Activated T-cell treated with anti-CD3 and anti-CD28 coated beads, Interleukin-2, amount 50 U/mL, for 48 hours (primary cell): ENCODE measurements at places on chromosomes 7 and 10.

DNA sequence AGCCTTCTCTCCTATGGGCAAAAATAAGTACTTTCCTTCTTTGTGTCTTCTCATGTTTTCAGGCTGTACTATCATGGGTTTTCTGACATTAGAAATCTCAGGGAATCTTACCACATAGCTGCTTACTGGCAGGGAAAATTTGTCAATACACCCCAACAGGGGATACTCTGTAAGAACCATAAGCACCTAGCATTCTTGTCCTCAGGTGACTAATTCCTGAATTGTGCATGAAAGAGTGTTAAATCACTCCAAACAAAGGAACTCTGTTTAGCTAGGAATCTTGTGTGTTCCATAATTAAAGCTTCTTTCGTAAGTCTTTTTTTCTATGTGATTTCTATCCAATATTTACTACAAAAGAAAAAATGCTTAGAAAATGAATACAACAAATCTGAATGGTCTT, 206.7 kb upstream of the POT1 start:
- DNase-seq: no peak

DNA sequence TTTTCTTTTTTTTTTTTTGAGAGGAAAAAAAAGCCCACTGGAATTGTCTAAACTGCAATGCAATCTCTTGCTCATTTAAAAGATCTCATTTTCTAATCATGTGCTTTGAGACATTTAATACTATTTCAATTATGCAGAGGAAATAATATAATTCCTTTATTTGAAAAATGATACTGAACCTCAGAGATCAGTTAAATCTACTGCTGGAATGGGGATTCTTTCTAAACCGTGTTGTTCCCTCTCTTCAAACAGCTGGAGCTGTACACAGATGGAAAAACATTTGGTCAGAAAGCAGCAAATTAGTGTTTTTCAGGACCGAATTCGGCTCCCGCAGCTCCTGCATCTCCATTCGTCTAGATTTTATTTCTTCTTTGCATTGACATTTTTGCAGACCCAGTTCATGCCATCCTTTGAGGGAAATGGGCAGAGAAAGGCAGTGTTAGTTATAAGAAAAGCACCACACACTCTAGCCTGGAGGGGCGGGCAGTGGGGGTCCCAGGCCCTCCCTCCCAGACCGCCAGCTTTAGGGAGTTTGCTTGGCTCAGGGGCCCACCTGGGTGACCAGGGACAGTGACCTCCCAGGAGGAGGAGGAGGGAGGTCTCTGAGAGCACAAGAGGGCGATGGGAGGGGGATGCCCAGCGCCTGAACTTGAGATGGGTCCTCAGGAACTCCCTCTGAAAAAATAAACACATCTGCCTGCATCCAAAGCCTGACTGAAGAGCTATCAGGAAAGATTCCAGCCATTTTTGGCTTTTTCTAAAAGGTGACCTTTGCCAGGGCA, 32.4 kb downstream of the TRIM8 start:
- DNase-seq: no peak

GRCh38 chr10:62426086-62426485, 51.9 kb downstream of the ZNF365 start:
- peak; percentile 51 for DNase-seq

DNA sequence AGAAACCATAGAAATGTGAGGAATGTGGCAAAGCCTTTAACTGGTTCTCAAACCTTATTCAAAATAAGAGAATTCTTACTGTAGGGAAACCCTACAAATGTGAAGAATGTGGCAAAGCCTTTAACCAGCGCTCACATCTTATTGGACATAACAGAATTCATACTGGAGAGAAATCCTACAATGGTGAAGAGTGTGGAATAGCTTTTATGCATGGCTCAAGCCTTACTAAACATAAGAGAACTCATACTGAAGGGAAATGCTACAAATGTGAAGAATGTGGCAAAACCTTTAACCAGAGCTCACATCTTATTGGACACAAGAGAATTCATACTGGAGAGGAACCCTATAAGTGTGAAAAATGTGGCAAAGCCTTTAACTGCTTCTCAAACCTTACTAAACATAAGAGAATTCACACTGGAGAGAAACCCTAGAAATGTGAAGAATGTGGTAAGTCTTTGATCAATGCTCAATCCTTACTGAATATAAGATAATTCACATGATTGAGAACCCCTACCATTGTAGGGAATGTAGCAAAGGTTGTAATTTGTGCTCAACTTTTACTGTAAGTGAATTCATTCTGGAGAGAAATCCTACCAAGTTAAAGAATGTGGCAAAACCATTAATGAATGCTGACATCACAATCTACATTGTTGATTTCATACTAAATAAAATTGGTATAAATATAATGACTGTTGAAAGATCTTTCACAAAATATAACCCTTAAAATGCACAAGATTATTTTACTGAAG, 142.5 kb upstream of the ZNF479 start:
- no peak for DNase-seq

DNA sequence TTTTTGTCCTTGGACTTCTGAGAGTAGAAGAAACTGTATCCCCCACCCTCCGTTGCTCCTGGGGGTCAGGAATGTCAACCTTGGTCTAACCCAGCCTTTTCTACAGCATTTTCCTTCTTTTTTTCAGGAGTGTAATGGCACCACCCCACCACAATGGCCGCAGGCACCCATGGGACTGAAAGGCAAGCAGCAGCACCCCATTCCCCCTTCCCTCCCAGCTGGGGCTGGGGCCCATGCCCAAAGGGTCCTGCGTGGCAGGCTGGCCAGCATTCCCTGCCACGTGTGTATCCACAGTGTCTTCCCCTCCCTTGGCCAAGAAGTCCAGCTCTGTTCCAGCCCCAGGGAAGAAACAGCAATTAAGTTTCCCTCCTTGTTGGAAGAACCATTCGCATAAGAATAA, 106.9 kb downstream of the ZPBP start:
- no peak for DNase-seq

- DNase-seq: no peak
Measured at GRCh38 chr10:24231200-24231599, 22.3 kb downstream of the KIAA1217 start.

- no peak for DNase-seq
Measured at GRCh38 chr10:52649511-52649910, 123.1 kb downstream of the MBL2 start.

DNA sequence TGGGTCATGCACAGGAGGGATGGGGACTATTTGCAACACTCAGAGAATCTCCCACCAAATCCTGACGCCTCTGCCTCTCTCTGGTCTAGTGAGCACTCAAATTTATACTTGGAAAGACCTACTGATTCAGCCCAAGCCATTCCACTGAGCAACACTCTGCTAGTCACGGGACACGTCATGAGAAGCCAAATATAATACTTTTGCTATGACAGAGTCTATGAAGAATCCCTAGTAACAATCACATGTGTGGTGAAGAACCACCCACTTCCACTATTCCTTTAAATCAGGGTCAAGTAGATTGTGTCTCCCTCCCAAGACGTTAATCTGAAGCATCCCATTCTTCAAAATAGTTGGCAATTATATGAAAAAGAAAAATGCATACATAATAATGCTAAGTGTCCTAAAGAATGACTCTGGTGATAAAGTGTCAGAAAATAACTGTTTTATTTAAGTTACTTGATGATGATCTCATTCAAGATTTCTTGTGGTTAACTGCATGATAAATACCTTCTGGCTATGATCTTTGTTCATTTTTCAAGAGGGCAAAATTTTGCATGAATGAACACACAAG, 28.5 kb downstream of the CHCHD3 start:
- no peak for DNase-seq

GRCh38 chr10:27446091-27446918, 57.8 kb upstream of the RAB18 start:
- DNase-seq: no peak

DNA sequence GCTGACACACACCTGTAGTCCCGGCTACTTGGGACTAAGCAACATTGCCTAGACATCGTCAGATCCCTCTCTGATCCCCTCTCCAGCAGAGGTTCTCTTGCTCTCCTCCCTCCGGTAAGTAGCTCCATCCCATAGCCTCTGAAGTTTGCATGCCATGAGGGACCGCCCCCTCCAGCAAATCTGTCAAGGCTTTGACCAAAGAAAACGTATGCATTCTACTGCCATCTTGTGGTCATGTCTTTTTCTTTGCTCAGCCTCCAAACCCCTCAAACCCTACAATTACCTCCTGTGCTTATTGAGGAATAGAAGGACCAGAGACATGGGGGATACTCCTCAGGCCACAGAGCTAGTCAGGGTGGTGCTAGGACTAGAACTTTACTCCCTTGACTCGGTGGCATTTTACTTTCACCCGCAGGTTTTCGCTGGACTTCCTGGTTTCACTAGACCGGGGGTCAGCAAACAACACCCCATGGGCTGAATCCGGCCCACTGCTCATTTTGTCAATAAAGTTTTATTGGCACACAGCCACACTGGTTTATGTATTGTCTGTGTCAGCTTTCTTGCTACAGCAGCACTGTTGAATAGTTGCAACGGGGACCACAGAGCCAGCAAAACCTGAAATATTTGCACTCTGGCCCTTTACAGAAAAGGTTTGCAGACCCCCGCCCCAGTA, 202.6 kb upstream of the FOXK1 start:
- DNase-seq: peak; percentile 27

- DNase-seq: no peak
Measured at GRCh38 chr7:40761762-40762560, 627.2 kb downstream of the SUGCT start.

- no peak for DNase-seq
Measured at GRCh38 chr7:13532028-13532753, 457.3 kb downstream of the ETV1 start.

- no peak for DNase-seq
Measured at GRCh38 chr10:7185367-7185690, 225.5 kb downstream of the SFMBT2 start.

DNA sequence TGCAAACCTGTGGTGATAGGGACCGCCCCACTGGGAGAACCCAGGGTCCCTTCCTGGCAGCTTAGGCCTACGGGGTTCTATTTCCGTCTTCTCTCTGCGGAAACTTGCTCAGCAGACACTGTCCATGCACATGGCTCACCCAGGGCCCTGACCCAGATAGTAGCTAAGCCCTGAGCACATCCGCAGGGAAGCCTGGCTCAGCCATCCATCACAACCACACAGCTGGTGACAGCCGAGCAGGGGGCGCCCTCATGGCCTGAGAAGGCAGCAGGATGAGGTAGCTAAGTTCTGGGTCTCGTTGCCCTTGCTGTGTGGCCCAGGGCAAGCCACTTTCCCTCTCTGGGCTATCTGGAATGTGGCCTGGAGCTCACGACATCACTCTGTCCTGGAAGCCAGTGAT, 23.3 kb downstream of the NPTX2 start:
- no peak for DNase-seq

DNA sequence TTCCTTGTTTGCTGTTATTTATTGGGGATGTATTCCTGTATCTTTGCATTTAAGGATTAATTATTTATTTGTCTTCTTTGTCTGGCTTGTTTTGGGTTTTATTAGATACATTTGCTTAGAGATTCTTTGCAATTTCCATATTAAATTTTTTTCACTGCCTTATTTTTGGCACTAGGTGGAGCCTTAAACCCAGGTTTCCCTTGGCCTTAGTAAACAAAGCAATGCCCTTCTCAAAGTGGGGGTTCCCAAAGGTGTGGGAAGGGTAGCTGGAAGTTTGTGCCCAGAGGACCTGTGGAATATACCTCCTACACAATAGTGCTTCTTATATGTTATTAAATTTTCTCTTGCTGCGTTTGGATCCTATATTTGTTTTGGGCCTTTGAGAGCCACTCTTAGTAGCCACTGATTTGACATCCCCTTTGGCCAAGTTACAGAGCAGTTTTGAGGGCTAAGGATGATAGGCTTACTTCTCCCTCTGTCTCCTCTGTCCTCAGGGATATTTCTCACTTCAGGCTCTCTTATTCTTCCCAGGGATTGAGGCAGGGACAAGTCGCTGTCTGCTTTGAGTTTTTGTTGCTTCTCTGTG, 162.3 kb downstream of the ITGB1 start:
- DNase-seq: no peak

DNA sequence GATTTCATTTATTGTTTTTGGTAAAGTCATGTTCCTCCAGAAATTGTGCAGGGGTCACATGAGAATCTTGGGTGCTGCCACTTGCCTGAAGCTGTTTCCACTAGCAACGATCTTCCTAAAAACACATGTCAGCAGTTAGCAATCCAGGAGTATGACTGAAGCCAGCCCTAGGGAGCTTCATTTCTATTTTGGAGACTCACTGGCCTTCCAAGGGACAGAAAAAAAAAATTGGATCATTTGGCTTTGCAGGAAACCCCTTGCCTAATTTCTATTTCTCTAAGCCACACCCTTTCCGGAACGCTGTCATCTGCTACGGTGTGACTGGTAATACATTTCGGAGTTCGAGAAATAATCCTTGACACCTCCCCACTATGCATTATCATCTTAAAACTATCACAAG, 204.7 kb downstream of the TAX1BP1 start:
- DNase-seq: no peak

DNA sequence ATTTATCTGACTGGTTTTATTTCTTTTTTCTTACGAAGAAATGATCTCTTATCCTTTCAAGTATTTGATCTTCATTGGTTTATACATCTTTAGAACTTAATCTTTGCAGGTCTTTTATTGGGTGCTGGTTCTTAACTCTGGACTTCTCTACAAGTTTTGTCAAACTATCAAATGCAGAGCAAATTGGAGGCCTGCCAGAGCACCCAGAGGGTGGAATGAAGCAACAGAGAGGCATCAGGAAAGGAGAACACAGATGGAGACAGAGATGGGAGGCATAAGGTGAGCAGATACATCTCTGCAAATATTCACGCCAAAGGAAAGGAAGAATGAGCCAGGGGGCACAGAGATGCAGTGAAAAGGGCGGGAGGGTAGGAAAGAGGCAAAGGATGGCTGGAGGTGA, 130.3 kb downstream of the PKD1L1 start:
- DNase-seq: no peak

DNA sequence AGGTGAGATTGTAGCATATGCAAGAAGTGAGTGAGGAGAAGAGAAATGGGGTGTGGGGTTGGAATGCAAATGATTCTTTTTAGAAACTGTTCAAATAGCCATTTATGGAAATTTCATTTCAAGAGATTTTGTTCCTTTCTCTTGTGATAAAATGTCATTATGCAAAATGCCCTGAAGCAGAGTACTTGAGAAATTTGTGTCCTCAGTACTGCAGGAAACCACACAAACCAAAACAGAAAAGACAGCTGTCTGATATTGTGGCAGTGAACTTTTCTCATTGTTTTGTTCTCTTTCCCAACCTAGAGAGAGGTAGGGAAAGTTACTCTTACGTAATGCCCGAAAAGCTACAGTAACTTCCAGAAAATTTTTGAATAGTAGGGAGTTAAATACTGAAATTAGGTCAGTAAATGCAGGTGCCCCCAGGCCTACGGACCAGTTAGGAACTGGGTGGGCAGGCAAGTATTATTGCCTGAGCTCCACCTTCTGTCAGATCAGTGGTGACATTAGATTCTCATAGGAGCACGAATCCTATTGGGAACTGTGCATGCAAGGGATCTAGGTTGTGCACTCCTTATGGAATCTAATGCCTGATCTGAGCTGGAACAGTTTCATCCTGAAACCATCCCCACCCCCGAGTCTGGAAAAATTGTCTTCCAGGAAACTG, 34.0 kb downstream of the DLD start:
- DNase-seq: no peak
